ENCODE measurements at places on chromosomes 2 and 18.

DNA sequence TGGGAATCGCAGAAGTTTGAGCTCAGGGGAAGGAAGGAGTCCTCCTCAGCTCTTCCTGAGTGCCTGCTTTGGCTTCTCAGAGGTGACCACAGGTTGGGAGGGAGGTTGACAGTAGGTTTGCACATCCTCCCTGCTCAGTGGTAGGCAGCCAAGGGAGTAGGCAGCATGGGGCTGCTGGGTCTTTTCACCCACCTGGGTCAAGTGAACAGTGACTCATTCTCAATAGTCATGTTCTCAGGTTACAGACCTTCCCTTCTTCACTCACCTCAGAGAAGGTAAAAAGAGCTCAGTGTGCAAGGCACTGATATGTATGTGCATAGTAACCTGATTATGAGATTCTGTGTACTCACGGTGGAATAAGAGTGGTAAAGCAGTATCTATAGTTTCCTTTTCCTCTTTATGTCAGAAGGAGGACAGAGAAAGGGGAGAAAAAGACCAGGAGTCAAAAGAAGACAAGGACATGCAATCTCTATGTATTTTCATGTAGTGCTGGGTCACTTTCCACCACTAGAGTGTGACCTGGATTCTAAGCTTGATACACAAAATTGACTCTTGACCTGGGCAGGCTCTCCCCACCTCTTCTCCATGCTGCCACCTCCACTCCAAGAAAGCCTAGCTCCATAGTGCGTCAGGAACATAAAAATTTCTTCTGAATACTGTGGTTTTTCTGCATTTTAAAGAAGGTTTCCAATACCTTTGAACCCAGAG is 36.5 kb upstream of the ASNSD1 start:
- no peak for DNase-seq

DNA sequence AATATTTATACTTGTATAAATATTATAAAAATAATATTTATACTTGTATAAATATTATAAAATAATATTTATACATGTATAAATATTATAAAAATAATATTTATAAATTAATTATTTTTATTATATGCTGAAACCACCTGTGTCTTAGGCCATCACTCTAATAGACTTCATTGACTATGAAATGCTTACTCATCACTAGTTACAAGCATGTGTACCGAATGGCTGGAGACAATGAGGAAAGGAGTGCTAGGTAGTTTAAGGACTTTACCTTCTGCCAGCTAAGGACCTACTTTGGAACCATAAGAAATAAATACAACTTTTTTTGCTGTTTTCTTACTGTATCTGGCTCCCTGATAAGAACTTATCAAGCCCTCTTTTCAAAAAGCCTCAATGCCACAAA is 228.8 kb downstream of the LRRTM1 start:
- no peak for DNase-seq

- DNase-seq = no peak
These were observed 85.7 kb downstream of the CEP192 start for GRCh38 chr18:13076886-13077285.

DNA sequence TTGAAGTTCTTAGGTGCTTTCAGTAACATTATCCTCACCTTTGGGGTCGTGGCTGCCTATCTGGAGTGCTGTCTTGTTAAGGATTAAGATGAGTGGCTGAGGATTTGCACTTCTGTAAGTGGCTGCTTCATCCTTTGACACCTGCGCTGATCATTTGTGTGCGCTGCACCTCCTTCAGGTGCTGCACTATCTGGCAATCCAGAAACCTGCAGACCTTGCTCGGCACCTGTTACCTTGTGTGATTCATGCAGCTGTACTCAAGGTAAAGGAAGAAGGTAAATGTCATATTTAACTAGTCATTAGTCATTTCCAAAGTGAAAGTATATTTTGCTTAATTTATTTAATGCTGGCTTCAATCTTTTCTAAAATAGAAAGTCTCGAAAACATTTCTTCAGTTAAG is 110.3 kb downstream of the RAB3GAP1 start:
- DNase-seq = no peak

DNA sequence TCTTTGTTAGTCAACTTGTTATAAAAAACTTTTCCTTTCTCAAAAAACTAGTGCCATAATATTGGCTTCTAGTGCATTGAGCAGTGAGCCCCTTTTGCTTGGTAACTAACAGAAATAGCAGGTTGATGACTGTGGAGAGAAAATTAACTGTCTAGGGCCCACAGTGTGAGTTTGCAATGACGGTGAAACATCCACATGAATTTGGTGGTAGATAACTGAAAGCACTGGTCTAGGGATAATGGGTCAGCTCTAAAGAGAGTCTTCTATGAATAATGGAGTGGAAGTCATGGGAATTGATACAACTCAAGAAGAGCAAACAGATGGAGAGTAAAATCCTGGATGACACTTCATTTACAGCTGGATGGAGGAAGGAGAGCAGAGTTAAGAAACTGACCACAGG is 245.4 kb downstream of the METTL4 start:
- DNase-seq = no peak

GRCh38 chr2:234478121-234478858 is 18.6 kb downstream of the ARL4C start:
- no peak for DNase-seq

- DNase-seq = no peak
These were observed 11.4 kb downstream of the CDK5R2 start for GRCh38 chr2:218970894-218971293.

- DNase-seq = no peak
These were observed 23.6 kb downstream of the STAT4 start for GRCh38 chr2:191127235-191127634.

GRCh38 chr2:124138076-124138475 is 113.0 kb downstream of the CNTNAP5 start:
- no peak for DNase-seq

GRCh38 chr2:9791711-9792110 is 51.6 kb upstream of the TAF1B start:
- no peak for DNase-seq

- DNase-seq = no peak
These were observed 5.5 kb upstream of the CCDC74A start for GRCh38 chr2:131521961-131522781.

DNA sequence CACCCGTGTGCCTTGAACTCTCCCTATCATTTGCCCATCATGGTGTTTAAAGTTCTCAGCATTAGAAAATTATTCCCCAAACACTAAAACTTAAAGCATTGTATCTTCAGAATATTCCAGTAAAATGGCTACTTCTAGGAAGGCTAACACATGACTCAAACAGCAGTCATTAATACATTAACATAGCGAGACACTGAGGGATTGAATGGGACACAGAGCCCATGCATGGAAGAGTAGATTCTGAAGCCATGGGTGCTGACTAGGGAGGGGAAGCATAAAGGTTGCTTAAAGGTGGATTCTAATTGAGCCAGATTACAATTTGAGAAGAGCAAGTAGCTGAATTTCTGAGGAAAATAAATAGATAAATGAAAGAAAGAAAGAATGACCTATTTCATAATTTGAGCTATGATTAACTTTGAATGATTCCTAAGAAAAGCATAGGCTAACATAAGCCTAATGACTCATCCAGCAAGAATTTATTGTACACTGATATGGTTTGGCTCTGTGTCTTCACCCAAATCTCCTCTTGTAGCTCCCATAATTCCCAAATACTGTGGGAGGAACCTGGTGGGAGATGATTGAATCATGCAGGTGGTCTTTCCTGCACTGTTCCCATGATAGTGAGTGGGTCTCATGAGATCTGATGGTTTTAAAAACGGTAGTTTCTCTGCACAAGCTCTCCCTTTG is 79.8 kb upstream of the PIK3C3 start:
- no peak for DNase-seq

GRCh38 chr2:240400371-240401161 is 34.9 kb upstream of the GPC1 start:
- no peak for DNase-seq

DNA sequence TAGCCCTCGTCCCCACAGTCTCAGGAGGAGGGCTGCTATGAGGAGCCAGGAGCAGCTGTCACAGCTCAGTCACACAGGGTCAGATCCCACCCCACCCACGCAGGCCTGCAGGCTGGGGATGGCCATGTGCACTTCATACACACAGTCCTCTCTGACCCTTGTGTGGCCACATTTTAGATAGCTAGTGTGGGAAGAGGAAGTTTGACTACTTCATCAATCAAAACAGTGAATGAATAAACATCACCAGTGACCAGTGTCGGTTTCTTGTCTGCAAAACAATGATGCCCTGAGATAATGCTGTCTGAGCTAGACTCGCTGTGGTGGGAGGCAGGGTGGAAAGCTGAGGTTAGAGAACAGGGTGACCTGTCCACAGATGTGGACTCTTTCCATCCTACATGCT is 107.1 kb downstream of the PIEZO2 start:
- DNase-seq = no peak

DNA sequence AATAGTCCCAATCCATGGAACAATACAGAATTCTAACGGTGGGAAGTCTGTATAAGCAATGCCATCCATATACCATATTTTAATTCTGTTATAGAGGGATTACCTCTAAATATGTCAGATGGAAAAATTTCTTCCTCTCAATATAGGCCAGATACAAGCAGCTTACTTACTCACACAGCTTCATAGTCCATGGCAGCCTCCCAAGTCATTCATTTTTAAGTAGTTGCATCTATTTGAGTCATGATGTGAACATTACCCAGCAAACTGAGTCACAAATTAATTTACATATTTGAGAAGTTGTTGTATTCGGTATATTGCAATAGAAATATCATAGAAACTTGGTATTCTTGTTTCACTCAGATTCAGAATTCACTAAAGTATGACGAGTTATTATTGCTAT is 20.3 kb downstream of the TBR1 start:
- DNase-seq = no peak

GRCh38 chr2:85585781-85586105 is 1.5 kb downstream of the VAMP5 start:
- no peak for DNase-seq

GRCh38 chr2:46874236-46874929 is 41.2 kb downstream of the MCFD2 start:
- DNase-seq = no peak

- no peak for DNase-seq
These were observed 264.3 kb downstream of the NOL4 start for GRCh38 chr18:33960417-33960816.

- no peak for DNase-seq
These were observed 131.3 kb downstream of the SPTBN1 start for GRCh38 chr2:54587171-54588016.

DNA sequence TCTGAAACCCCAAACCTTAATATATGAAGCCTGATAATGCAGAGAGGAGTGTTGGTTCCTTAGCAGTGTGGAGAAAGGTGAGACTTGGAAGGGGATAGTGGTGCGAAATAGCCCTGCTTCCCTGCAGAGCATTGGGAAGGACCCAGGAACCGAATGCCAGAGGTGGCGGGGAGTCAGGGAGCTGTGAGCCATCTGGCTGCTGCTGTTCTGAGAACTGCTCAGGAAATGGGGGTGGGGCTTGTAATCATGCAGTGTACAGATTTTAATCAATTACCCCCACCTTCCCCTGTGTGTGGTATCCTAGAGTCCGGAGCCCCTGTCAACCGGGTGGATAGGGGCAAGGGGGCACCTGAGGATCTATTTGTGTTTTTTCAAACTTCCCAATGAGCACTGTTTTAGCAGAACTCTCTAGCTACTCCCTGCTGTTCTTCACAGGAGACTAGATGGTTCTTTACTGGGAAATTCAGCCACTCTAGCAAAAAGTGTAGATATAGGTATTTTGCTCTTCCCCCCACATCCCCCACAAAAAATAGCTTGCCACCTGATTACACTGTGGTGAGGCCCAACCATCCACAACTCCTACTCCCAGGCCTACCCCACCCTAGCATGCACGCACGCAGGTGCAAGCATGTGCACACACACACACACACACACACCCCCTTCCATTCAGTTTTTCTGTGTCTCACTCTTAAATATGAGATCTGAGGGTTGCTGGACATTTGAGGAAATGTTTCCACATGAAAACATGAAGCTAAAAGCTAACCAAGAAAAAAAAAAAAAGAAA is 30.1 kb upstream of the MBOAT2 start:
- DNase-seq = no peak

DNA sequence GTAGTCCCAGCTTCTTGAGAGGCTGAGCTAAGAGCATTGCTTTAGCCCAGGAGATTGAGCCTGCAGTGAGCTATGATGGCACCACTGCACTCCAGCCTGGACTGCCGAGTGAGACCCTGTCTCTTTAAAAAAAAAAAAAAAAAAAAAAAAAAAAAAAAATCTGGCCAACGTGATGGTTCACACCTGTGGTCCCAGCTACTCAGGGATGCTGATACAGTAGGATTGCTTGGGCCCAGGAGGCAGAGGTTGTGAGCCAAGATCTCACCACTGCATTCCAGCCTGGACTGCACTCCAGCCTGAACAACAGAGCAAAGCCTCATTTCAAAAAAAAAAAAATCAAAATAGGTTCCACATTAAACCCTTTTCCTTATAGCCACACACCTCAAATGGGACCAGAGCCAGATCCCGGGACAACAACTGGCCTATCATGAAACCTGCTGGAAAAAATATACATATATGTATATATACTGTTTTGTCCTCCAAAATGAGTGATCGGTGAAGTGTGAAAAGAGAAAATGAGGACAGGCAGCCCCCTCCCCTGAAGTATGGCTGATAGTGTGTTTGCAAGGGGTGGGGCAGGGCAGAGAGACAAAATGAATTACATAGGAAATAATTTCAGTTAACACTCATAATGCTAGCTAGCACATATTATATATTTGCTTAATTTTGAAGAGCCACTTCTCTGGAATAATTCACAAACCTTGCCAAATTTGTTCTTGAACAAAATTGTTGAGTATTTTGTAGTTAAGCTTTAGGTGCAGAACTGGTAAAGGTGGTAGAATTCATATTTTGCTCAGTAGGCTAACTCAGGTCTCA is 22.9 kb downstream of the MAPRE2 start:
- DNase-seq = no peak

DNA sequence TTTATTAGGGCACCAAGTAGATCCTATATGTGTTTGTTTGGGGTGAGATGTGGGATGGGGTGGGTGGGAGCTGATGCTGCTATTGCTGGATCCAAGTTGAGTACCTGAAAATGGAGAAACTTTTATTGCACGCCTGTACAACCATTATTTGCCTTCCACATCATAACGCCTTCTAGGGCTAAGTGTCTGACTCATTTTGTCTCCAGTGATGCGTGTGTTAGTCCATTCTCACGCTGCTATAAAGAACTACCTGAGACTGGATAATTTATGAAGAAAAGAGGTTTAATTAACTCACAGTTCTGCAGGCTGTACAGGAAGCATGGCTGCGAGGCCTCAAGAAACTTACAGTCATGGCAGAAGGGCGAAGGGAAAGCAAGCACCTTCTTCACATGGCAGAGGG is 58.2 kb downstream of the KDM3A start:
- DNase-seq = no peak

All from T47D (cell line).